ENCODE measurements at places on chromosomes 4 and X.

DNA sequence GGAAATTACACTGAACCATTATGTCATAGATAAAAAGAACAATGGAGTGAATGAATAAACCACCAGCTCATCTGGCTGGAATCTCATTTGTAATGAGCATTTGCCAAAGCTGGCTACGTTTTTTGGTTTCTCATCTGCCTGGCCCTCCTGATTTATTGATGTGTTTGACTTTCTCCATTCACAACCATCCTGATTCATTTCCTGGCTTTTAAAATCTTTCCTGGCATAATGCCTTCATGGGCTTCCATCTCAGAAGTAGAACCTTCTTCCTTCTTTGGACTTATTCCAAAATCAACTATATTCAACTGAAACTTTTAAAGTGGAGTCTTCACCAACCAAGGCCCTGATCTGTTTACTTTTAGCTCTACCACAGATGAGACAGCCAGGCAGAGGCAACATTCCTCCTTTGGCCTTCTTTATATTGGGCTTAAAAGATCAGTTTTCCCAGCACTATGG lies 36.0 kb upstream of the ARSJ start:
- no peak for DNase-seq

GRCh38 chr4:24781999-24782745 lies 13.2 kb upstream of the SOD3 start:
- DNase-seq: no peak

GRCh38 chrX:50799531-50799961 lies 14.4 kb downstream of the SHROOM4 start:
- no peak for DNase-seq

DNA sequence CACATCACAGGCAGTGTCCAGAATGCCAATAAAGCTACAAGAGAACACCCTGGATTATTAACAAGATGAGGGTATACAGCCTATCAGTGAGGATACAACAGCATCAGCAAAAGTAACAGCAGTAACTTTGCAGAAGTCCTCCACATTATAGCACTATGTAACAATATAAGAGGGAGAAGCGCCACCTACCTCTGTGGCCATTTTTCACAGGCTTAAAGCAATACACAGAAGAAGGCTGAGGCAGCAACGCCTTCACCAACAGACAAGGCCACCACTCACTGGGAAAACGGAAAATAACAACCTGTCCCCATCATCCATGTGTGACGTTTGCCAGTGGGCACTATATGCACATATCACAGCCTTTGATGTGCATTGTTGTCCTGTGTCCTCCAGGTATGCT lies 12.5 kb downstream of the RTL8B start:
- no peak for DNase-seq

GRCh38 chr4:113534711-113535110 lies 226.8 kb downstream of the CAMK2D start:
- no peak for DNase-seq

- no peak for DNase-seq
These were observed 387.5 kb upstream of the GRID2 start for GRCh38 chr4:91916219-91916618.

GRCh38 chr4:121594796-121595526 lies 101.8 kb downstream of the ANXA5 start:
- DNase-seq: no peak

GRCh38 chrX:112058766-112059165 lies 23.8 kb downstream of the TRPC5 start:
- DNase-seq: no peak

GRCh38 chr4:24601121-24601520 lies 16.8 kb upstream of the DHX15 start:
- no peak for DNase-seq

DNA sequence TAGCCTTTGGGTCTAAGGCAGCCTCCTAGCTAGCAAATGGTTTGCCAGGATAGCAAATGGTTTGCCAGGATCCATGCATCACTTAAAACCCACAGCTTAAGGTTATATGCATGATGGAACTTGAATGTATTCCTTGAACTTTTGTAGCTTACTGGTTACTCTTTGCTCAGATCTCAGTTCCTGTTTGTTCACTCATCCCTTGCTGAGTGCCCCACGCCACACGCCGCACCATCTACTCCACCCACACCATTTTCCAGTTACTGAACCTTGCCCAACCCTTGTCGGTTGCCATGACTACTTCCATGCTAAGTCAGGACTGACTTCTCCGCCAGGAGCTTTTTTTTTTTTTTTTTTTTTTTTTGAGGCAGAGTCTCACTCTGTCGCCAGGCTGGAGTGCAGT lies 29.5 kb upstream of the XIAP start:
- DNase-seq: no peak

GRCh38 chrX:130669233-130669632 lies 233.8 kb downstream of the ENOX2 start:
- no peak for DNase-seq

GRCh38 chrX:51395810-51396728 lies 63.4 kb downstream of the NUDT10 start:
- DNase-seq: no peak

DNA sequence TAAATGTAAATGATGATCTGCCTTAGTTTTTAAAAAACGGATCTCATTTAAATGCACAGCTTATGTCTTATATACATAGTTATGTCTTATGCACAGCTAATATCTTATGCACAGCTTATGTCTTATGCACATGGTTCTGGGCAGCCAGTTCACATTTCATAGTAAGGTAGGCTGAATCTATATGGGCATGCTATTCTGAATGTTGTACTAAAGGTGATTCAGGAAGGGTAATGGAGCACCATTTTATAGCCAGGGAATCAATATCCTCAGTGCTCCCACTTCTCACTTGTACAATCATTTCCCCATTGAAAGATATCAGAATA lies 77.9 kb upstream of the MID1 start:
- DNase-seq: no peak

DNA sequence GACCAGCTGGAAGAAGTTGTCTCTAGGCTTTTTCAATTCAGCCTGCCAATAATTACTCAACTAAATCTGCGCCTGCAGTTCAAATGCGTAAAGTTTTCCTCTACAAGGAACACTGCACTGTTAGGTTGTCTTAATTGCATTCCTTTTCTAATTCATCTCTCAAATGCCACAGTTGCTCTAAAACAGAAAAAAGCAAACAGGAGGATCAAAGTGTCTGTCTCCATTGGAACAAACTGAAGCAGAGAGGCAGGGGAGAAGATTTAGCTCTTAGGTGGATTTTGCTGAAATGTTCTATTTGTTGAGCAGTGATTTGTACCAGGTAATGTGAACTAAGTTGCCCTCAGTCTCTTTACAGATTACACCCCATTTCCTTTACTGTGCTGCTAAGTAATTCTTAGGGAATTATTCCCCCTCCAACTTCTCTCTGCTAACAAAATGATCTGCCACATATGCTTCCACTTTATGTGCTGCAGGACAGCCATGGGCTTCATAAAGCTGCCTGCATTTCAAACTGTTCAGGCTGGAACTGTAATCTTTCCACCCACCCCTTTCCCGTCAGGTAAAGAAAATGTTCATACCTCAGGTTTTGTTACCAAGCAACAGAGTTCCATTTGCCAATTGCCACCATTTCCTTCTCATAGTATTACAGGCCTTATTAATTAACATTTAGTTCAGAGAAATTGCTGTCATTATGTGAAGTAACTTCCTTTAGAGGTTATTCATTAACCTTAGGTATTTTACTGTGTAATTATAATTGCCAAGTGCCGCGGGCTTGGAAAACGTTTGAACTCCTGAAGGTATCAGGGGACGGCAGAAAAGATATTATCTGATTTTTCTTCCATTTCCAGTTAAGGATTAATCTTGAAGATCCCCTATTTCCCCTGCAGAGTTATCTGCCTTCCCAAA lies 149.3 kb downstream of the SPRY1 start:
- DNase-seq: no peak

DNA sequence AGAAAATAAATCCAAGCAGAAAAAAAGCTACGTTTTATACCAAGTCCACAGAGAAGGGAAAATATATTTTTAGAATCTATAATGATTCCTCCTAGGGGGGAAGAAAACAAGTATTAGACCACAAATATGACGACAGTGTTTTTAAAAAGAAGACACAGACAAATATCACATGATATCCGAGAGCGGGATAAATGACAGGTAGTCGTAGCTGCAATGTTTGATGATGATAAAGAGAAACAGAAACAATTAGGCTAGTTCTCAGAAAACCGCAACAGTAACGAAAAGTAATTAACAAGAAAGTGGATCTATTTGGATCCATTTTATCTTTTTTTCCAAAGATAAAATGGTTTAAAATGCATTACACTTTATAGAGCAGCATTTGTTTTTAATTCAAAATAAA lies 918 bp downstream of the HAUS3 start:
- DNase-seq: no peak

DNA sequence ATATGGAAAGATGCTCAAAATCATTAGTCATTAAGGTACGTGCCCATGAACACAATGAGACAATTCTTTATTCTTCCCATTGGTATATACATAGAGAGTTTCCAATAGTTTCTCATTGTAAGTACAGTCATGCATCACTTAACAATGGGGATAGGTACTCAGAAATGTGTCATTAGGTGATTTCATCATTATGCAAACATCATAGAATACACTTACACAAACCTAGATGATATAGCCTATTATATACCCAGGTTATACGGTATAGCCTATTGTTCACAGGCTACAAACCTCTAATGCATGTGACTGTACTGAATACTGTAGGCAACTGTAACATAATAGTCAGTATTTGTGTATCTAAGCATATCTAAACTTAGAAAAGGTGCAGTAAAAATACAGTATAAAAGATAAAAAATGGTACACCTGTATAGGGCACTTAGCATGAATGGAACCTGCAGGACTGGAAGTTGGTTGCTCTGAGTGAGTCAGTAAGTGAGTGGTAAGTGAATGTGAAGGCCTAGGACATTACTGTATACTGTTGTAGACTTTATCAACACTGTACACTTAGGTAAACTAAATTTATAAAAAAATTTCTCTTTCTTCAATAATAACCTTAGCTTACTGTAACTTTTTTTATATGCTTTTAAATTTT lies 49.6 kb downstream of the KLHL13 start:
- DNase-seq: no peak

- no peak for DNase-seq
These were observed 39.8 kb upstream of the TCEAL2 start for GRCh38 chrX:102085706-102086105.

DNA sequence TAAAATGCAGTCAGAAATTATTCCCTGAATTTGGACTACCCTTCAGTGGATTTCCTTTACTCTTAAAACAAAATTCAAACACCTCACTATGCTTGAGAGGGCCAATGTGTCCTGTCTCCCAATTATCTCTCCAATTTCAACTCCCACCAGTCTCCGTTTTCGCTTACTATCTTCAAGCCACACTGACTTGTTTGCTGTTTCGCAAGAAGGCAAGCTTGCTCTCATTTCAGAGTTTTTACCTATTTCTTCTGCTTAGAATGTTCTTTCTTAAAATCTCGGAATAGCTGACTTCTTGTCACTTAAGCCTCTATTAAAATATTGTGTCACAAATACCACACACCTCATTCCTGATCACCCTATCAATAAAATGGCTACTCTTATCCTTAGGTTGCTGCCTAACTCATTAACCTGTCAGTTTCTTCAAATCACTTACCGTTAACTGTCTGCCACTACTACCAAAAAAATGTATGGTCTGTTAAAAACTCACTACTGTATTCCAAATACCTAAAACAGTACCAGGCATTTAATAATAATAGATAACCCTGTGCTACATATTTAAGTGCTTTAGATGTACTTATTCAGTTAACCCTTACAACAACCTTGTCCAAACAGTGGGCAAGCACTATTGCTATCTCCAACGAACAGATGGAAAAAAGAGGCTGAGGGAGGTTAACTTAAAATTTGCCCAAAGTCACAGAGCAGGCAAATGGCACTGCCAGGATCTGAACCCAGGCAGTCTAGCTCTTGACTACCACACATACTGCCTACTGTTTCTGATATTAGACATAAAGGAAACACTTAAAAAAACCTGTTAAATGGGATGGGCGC lies 2.9 kb downstream of the UBA6 start:
- no peak for DNase-seq

- DNase-seq: no peak
These were observed 275.5 kb downstream of the CFAP299 start for GRCh38 chr4:80610845-80611677.

- DNase-seq: no peak
These were observed 134.2 kb downstream of the EIF4E start for GRCh38 chr4:98794565-98795205.

GRCh38 chr4:131566026-131566425 lies 1583.1 kb upstream of the PCDH10 start:
- no peak for DNase-seq

DNA sequence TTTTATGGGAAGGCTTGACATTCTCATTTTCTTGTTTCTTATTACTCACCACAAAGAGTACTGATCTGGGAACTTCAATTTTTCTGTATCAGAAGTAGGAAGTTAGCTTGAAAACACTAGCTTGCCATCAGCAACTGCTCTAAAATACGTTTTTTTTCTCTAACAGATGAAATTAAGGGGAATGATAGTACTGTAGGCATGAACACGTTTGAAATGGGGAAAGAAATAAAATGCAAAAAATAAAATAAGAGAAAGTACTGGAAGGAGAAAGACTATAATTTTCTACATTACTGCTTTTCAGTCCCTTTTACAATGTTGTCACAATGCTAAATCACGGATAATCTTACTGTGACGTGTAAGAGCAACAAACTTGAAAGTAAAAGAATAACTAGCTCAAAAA lies 1.5 kb downstream of the RADX start:
- no peak for DNase-seq

DNA sequence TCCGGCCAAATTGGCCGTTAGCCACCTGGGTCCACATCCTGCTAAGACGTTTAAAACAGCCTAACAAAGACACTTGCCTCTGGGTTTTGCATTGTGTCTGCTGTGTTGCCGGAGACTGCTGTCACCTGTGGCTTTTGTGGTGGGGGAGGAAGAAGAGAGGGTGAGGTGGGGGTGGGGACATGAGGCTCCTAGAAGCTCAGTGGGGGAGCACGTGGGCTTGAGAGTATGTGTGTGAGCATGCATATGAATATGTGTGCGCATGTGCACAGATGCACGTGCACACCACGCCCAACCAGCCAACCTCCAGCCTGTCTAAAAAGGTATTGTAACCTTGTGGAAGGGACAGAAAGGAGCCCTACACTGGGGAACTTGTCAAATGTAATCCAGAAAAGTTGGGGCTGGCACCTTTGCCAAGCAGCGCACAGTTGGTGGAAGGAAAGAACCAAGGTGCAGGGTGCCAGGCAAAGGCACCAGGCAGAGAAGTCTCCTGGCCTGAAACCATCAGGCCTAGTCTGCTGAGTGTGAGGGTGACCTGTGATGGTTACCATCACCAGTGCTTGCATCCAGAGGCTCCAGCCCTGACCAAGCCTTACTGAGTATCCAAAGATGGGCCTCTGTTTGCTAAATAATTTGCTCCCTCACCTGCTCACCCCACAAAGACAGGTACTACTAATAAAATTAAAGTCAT lies 10.1 kb upstream of the SASH3 start:
- DNase-seq: peak; percentile 10

DNA sequence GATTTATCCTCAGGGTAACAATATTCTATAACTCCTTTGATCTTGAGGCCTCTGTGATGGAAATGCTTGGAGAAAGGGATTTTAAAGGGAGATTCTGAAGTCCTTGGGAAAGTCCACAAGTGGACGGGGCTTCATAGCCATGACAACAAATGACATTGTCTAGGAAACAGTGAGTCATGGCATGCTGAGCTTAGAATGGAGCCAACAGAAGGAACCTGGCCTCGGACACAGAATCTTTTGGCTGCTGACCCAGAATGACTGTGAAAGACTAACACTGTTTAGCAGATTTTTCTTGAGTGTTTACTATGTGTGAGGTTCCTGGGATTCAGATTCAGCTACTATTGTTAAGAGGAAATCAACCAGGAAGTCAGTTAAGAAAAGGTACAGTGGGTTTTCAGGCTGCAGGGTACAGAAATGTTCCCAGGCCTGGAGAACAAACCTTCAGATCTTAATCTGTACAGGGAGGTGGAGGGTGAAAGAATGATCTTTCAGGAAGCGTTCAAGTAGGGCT lies 18.1 kb upstream of the CXCL2 start:
- no peak for DNase-seq

Data from bone marrow (tissue), 2 donors.